ENCODE measurements at places on chromosomes 6 and 20.

DNA sequence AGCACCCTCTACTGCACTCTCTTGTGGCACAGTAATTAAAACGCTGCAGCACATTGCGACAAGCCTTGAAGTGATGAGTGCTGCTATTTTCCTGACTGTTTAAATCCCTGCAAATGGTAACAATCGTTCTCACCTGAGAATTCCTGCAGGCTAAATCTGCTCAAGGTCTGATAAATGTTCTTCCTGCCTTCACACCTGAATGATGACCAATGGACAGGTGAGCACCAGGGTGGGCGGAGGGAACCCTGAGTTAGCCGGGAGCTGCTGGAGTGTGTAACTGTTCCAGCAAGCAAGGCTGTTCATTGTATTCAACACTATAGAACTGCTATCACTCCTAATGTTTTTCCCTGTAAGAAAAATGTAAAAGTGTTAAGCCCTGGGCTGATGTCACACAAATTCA is 4.0 kb downstream of the DACT2 start:
- DNase-seq, result no peak

DNA sequence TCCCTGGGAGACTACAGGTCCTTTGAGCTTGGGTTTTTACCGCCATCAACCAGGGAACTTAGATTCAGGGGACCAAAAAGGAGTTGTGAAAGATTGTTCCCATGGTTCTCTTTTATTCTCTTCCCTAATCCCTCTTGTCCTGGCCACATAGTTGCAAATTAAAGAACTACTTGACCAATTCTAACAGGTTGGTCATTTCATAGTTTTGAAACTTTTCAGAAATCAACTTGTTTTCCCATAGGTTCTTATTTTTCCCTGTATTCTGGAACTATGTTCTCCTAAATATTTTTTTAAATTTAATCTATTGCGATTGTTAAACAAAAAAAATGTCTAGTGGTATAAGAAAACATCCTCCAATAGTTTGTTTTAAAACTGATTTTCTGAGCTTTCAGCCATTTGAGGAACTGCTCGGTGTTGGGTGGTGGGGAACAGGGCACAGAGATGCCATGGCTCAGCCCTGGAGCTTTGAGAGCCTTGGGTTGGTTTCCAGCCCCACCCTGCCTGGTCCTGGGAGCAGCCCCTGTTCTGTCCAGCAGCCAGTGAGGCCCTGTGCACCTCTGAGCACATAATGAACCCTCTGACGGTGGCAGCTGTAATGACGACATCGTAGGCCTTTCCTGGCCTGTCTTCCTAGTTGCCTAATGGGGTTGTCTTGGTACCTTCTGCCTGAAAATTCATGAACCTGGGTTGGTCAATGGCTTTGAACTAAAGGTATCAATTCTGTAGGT is 53.5 kb downstream of the TBC1D7 start:
- DNase-seq, result no peak

GRCh38 chr6:32216998-32217397 is 6.9 kb downstream of the NOTCH4 start:
- DNase-seq, result no peak

- no peak for DNase-seq
Observed at GRCh38 chr6:5278565-5279120, 17.3 kb downstream of the FARS2 start.

DNA sequence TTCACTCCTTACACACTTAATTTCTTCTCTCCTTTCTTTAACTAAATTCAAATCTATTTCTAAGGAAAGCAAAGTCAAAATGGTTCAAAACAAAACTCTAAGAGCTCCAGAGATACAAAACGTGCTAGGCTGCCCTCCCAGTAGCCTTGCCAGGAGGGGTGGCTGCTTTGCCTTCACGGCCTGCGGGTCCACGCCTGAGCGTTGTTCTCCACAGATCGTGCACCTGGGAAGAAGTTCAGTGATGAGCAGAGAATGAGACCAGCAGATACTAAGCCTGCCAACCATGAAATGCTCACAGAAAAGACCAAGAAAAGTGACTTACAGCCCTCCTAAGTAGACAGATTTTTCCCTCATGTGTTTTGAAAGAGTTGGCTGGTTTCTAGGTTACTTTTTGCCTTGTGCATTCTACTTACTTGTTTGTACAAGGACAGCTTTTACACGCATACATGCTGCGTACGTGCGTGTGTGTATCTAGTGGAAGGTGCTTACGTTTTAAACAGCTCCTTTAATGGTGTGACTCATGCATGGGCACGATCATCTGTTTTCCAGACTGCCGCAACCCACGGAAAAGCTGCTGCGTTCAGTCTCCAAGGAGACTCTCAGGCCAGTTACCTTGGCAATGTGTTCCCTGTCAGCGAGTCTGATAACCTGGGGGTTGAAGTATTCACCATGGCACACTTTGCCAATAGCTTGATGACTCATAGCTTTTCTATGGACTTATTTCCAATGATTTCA is 32.4 kb upstream of the PBOV1 start:
- no peak for DNase-seq

- no peak for DNase-seq
Observed at GRCh38 chr20:35791097-35791496, 19.3 kb downstream of the PHF20 start.

DNA sequence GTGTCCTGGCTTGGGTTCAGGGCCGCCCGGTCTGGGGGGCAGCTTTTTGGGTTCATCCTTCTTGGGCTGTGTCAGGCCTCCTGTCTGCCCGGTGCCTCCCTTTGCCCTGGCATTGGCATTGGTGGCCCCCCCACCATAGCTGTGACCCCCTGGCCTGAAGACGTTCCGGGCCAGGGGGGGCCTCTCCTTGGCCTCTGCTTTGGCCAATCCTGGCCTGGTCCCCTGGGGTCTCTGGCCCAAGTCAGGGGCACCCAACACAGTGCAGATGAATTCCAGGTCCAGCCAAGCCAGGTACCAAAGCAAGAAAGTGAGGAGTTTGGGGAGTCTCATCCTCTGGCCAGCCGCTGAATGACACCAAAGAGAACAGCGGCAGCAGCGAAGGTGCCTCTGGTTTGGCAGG is 429 bp downstream of the GDF5 start:
- no peak for DNase-seq

- no peak for DNase-seq
Observed at GRCh38 chr6:157074969-157075368, 248.3 kb downstream of the TMEM242 start.

- no peak for DNase-seq
Observed at GRCh38 chr20:14986656-14987055, 649.2 kb upstream of the FLRT3 start.

DNA sequence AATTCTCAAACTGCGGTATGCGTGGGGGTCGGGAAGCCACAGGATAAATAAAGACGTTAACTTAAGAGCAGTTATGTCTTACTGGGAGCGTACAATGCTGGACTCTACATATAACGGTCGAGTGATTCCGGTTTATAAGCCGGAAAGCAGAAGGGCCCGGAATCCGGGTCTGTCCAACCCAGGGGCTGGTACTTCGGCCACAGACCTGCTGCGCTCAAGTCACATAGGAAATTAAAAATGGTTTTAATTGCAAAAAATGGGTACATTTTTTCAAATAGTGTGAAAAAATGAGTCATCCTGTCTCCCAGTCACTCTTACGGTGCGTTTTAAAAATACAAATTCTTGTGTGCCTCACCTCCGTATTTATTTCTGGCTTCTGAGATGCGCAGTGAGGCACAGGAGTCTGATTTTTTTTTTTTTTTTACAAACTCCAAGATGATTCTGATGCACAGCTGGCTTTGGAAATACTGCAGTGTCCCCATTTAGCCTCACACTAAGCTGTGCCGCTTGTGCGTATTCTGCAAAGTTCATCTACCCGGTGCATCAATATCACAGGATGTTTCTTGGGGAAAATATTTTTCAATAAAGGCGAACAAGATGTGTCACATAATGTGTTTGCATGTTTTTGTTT is 1.0 kb downstream of the PCIF1 start:
- no peak for DNase-seq

DNA sequence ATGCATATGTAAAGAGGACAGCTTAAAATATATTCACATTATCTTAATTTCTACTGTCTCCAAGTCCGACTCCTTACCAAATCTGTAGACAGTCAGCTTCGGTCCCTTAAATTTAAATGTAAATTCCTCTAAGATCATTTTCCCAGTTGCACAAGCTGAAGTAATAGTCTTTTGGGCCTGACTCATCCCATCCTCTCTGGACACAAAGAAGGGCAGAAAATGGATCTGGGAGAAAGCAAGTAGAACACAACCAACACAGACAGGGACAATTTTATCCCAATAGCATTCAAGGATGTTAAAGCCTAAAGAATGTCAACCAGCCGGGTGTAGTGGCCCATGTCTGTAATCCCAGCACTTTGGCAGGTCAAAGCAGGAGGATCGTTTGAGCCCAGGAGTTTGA is 228.3 kb downstream of the ARHGAP18 start:
- no peak for DNase-seq

DNA sequence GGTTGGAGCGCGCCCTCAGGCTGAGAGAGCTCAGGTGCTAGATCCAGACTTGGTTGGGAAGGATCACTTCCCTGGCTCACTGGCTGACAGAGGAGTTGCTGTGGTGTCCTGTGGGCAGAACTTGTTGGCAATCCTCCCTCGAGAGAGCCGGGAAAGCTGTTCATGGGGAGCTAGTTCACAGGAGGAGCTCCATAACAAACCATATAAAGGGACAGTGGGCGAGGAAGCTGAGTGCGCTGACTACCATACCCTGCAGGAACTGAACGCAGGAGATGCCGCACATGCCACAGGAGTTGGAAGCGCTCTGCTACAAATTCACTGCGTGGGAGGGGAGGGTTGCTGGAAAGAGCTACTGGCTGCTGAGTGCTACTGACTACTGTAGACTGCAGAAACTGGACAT is 243.2 kb downstream of the OGFRL1 start:
- DNase-seq, result no peak

DNA sequence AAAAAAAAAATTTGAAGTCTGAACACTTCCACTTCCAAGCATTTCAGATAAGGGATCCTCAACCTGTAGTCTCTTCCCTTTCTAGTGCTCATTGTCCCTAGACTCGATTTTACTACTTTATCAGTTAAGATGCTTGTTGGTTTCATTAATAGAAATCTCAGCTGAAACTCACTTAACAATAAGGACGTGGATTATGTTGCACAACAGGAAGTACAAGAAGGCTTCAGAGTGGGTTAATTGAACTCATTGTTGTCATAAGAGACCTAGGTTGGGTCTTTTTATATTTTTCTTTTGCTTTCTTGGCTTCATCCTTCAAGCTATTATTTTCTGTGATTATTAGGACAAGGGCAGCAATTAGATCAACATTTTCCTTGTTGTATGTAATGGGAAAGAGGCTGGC is 175.2 kb downstream of the CDKAL1 start:
- no peak for DNase-seq

DNA sequence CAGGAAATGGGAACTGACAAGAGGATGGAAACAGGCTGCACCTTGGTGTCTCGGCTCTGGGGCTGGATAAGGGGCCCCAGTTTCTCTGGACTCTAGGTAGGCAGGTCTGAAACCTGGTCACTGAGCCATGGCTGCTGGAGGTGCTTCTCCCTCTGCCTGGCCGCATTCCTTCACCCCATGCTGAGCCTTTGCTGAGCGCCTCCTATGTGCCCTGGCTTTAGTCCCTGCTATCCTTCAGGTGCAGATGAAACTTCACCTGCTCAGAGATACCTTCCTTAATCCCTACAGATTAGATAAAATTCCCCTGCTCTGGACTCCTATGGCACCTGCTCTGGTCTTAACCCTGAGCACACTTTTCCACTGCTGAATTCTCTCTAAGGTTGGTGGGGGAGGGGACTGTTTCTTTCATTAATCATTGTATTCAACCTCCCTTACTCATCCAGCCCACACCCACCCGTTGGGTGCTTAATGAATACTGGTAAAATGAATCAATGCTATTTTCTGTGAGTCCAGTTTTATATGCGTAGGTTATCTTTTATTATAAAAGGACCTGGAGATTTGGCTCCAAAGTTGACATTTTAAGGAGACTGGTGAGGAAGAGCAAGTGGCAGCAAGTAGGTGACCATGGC is 19.3 kb downstream of the MYLK4 start:
- no peak for DNase-seq

- no peak for DNase-seq
Observed at GRCh38 chr6:11264100-11264499, 31.6 kb upstream of the NEDD9 start.

DNA sequence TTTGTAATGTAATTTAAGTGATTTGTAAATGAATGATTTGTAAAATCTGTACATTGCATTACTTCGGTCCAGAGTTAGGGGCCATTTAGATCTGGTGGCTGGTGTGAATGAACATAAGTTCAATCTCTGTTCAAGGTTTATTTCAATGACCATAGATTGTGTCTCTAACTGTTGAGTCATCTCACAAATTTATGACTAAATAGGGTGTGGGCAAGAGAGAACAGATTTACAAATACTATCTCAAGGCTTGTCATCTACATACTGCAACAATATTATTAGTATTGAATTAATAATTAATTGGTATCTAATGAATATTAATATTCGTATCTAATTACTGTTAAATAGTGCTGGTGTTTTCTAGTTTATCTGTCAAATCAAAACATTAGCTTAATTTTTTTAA is 115.3 kb upstream of the EDN1 start:
- DNase-seq, result no peak

- no peak for DNase-seq
Observed at GRCh38 chr20:1539816-1540419, 17.6 kb downstream of the SIRPD start.

- no peak for DNase-seq
Observed at GRCh38 chr6:19921786-19922185, 84.6 kb downstream of the ID4 start.

GRCh38 chr6:140554421-140554820 is 1180.0 kb upstream of the CITED2 start:
- DNase-seq, result no peak

DNA sequence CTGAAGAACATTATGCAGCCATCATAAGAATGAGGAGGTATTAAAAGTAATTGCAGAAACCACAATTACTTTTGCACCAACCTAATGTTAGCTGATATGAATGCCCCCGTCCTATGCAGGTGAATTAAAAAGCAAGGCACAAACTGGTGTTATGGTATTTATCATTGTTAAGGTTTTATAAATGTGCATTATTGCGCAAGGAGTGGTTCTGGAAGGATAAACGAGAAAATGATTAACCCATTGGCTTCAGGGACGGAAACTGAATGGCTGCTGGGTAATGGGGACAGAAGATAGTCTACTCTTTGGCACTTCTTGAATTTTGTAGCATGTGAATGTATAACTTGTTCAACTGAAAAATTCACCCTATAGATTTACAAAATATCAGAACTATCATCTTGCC is 148.6 kb upstream of the SALL4 start:
- no peak for DNase-seq
